GM12892 (cell line): ENCODE measurements at places on chromosomes 13 and 19.

- no peak for DNase-seq
These were observed 27.0 kb downstream of the CRYL1 start for GRCh38 chr13:20498659-20499058.

DNA sequence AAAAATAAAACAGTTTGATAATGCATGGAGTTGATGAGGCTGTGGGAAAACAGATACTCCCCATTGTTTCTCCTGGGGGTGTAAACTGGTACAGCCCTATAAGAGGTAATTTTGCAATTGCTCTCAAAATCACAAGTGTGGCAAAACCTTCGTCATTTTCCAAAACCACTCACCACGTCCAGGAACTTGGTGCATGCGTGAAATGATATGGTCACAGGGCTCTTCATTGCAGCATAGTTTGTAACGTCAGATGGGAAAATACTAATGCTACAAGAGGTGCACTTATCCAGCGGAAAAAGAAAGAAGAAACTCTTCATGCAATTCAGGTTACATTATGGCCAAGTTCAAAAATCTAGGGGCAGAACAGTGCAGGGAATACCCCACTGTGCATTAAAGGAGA lies 11.9 kb upstream of the PLAUR start:
- no peak for DNase-seq

- no peak for DNase-seq
These were observed 695 bp downstream of the ICAM1 start for GRCh38 chr19:10271543-10272086.

- no peak for DNase-seq
These were observed 103.9 kb upstream of the CACNA1A start for GRCh38 chr19:13610039-13610691.

DNA sequence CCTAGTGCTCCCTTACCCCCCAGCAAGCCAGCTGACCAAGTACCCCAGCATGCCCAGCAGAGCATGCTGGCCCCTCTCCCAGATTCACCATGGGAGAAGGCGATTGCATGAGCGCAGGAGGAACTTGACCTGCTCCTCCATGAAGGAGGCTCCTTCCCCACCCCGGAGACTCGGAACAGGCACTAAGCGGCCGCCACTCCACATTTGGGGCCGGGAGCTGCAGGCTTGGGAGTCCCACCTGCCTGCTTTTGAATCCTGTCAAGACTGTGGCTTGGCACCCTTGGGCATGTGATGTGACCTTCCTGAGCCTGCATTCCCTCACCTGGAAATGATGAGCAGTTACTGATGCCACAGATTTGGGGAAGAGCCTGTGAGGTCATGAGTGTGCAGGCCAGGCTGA lies 12.7 kb upstream of the TIMM50 start:
- no peak for DNase-seq

DNA sequence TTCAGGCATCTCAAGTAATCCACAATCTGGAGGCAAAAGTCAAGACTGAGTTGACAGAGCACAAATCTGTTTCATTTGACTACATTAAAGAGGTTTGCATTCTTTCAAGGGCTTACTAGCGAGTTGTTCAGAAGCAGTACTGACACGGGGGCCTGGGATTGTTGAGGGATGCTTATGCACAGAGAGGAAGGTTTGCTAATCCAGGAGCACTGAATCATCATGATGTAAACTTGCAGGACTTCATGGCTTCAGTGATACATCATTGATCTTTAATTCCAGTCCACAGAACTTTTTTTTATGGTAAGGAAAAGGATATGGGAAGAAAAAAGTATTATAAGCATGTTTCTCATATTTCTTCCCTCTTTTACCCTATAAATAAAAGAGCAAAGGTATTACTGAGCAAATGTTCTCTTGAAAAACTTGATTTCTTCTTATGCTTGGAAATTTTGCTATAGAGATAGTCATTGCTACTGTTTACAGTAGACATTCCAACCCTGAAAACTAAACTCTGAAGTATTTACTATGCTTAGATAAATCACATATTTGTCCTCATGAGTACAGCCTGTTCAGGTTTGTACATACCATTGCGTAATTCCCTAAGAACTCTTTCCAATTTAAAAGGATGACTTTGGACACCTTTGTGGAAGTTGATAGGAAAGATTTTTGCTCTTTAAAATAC lies 65.8 kb upstream of the KPNA3 start:
- no peak for DNase-seq

- DNase-seq: no peak
These were observed 46.7 kb downstream of the OR10H4 start for GRCh38 chr19:15995536-15995935.

GRCh38 chr19:42333975-42334696 lies 8.7 kb downstream of the MEGF8 start:
- no peak for DNase-seq

- DNase-seq: no peak
These were observed 850 bp upstream of the KLK11 start for GRCh38 chr19:51027126-51027806.

GRCh38 chr13:27670861-27671260 lies 49.2 kb downstream of the POLR1D start:
- no peak for DNase-seq

- no peak for DNase-seq
These were observed 62.4 kb downstream of the MBNL2 start for GRCh38 chr13:97284558-97284957.

DNA sequence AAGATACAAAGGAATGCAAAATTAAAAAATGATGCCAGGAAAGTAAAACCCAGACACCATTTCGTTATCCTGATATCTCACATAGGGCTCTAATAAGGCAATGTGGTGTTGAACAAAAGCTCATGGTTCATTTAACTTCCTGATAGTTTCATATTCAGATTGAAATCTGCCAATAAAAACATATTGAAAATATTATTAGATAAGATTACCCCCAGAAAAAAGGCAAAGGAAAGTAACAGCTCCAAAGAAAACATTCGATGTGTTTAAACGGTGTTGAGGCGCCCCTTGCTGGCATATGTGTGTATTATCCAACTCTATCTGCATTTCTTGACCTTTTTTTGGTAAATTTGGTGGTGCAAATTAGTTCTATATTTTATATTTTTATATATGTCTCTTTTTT lies 75.9 kb downstream of the ESD start:
- DNase-seq: no peak

DNA sequence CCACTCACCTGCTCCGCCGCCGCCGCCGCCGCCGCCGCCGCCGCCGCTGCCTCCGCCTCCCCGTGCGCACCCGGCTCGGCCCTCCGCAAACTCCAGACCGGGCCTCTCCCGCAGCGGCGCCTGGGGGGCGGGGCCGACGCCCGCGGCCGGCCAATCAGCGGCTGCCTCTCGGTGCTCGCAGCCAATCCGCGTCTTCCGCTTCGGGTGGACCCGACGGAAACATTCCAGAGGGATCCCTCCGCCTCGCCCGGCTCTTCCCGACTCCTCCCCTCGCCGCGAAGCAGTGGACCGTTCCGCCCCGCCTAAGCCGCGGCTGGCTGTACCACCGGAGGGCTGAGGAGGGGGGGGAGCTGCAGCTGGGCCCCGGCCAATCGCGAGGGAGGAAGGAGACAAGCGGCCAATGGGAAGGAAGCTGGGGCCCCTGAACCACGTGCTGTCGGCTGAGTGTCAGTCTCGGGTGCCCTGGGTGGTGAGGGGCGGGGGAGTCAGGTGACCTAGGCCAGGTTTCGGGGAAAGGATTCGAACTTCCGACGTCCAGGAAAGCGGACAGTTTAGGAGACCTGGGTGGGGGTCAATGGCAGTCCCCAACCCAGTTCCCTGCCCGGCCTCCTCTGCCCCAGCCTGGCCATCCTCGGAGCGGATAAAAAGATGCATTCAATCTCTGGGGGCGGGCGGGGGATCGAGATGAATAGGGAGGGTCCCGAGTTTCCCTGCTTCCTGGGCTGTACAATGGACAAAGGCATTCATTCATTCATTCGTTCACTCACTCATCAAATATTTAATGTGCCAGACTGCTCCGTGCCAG lies at the start of gene GIPC1:
Gene GIPC1, minus strand, starts transcription at position 99 of the 805 bp plus-strand sequence. CDS start 13,151 bp downstream, outside the sequence.
- peak; percentile 99 for DNase-seq

GRCh38 chr19:1825909-1826556 lies 14.0 kb upstream of the ATP8B3 start:
- DNase-seq: peak; percentile 99

DNA sequence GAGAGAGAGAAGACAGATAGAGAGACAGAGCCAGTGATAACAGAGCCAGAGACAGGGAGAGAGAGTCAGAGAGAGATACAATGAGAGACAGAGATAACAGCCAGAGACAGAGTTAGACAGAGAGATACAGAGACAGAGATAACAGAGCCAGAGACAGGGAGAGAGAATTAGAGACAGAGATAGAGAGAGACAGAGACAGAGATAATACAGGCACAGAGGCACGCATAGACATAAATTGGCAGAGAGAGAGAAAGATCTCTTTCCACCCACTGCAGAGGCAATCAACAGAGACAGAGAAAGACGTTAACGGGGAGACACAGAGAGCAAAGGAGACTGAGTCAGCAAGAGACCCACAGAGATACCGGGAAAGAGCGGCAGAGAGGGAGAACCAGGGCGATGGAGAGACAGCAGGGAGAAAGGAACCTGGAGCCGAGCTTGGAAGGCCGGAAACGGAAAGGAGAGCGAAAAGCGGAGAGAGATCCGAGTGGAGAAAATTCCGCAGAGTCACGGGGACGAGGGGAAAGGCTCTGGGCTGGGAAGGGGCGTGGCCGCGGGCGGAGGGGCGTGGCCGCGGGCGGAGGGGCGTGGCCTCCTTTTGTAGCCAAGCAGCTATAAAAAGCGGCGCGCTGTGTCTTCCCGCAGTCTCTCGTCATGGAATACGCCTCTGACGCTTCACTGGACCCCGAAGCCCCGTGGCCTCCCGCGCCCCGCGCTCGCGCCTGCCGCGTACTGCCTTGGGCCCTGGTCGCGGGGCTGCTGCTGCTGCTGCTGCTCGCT lies at the start of gene TNFSF9:
Gene TNFSF9, plus strand, starts transcription at position 641 of the 777 bp plus-strand sequence. Its CDS starts 11 bp downstream, at position 652.
- DNase-seq: peak; percentile 80

- no peak for DNase-seq
These were observed 18.9 kb upstream of the ZNRF4 start for GRCh38 chr19:5436106-5436947.

DNA sequence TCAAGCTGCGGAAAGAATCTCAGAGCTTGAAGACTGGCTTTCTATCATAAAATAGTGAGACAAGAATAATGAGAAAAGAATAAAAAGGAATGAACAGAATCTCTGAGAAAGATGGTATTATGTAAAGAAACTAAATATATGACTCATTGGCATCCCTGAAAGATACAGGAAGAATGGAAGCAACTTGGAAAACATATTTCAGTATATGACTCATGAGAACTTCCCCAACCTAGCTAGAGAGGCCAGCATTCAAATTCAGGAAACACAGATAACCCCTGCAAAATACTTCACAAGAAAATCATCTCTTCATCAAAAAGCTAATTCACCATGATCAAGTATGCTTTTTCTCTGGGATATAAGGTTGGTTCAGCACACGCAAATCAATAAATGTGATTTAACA lies 2318.0 kb downstream of the PCDH9 start:
- no peak for DNase-seq

- DNase-seq: no peak
These were observed 19.7 kb upstream of the CLN5 start for GRCh38 chr13:76971851-76972829.

DNA sequence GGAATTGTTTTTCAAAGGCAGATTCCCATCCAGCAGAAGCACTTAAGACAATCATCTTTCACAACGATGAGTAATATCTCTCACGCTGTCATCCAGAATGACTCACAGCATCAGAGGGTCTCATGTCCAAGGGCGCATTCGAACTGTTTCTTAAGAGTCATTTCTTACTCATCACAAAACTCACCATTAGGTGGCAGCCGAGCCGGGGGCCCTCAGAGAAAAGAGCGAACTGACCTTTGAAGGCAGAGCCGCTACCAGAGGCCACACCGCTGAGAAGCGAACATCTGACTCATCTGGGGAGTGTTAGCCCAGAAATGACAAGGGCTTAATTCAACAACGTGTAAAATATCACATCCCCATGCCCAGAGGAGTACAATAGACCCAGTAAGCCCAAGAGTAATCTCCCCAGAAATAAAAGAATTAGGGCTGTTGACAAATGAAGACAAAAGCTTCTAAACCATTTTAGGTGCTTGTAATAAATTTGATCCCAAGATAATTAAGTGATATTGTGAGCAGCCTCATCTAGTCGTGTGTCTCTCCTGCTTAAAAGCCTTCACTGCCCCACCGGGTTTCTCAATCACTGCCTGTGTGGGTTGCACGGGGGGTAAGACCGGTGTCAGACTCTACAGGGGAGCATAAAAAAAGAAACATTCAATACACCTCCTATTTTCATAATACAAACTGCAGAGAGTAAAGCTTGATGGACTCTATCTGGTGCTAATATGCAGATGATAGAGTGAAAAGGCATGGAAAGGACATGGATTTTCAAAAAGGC lies 96.2 kb downstream of the CYSLTR2 start:
- peak; percentile 29 for DNase-seq

- no peak for DNase-seq
These were observed 12.3 kb downstream of the HRC start for GRCh38 chr19:49142866-49143335.

- DNase-seq: no peak
These were observed 6.3 kb upstream of the FDX2 start for GRCh38 chr19:10321874-10322835.

DNA sequence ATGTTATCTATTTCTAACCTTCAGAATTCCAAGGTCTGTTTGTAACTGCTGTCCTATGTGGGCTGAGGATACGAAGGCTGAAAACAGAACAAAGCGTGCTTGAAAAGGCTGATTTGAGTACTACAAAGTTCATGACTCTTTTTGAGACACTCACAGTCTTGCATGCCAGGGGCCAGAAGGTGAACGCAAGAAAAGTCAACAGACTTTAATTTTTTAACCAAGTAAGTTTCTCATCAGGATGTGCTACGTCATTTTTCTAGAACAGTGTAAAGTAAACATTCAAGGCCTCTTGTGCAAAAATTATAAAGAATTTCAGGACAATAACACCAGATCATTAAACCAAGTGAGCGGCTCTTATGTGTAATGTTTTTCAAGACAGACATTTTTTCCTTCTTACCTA lies 163.5 kb downstream of the COG6 start:
- DNase-seq: no peak

DNA sequence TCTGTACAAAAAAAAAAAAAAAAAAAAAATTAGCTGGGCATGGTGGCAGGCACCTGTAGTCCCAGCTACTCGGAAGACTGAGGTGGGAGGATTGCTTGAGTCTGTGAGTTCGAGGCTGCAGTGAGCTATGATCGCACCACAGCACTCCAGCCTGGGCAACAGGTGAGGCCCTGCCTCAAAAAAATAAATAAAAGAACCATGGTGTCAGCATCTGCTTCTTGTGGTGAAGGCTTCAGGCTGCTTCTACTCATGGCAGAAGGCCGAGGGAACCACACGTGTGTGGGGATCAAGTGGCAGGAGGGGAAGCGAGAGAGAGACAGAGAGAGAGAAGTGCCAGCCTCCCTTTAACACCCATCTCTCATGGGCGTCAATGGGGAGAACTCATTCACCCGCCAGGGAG lies 13.5 kb downstream of the BCL3 start:
- no peak for DNase-seq

DNA sequence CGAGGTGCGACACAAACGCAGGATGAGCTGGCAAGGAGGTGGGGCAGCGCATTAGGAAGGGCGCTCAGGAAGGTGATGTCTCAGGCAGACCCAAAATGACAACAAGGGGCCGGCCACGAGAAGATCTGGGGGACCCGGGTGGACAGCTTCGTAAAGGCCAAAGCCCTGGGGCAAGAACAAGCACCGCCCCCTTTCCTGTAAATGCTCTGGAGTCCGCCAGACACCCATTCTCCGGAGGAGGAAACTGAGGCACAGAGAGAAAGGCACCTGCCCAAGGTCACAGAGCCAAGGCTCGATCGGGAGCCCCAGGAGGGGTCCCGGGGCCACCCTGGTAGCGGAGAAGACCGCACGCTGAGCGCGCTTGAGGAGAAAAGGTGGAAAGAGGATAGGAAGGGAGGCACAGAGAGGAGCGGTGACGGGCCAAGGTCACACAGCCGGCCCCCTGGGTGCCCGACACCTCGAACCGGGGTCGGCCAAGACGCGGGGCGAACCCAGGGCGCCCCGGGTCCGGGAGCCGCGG lies 571 bp downstream of the SAFB2 start:
- DNase-seq: no peak
